CD14-positive monocyte (primary cell): ENCODE measurements at places on chromosomes 1 and 21.

DNA sequence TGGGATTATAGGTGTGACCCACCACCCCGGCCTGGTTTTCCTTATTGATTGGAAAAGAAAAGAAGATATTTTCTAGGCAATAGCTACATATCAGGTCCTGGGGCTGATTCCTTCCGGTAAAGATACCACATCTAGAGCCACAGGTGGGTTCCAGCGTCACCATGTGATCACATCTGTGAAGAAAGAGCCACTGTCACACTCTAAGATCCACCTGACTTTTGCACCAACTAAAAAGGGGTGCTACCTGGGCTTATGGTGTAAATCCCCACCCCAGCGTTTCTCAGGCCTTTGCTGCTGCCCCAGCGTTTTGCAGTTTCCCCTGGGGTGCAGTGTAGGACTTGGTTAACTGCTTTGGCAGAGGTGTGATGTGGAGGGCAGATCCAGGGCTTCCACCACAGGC lies 22.3 kb upstream of the PDE9A start:
- DNase-seq, result no peak

DNA sequence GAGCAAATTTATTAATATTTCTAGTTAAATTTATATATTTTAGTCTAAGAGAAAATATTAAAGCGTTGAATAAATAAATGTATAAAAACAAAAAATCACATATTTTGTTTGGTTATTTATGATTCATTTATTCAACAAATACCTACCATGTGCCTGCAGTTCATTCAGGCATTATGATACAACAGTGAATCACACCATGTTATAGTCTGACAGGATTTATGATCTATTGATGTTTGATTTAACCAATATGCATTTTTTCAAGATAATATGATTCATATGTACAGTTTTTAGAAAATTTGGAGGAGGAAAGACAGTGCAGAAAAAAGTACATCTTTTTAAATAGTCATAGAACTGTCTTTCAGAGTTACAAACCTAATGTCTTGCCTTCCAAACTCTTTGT lies 7.4 kb upstream of the TRIM58 start:
- DNase-seq, result no peak

GRCh38 chr1:4660917-4661594 lies 6.6 kb downstream of the AJAP1 start:
- no peak for DNase-seq

GRCh38 chr1:78286686-78287085 lies 204.1 kb upstream of the PTGFR start:
- no peak for DNase-seq

- no peak for DNase-seq
Observed at GRCh38 chr21:26587736-26588201, 14.7 kb upstream of the CYYR1 start.

DNA sequence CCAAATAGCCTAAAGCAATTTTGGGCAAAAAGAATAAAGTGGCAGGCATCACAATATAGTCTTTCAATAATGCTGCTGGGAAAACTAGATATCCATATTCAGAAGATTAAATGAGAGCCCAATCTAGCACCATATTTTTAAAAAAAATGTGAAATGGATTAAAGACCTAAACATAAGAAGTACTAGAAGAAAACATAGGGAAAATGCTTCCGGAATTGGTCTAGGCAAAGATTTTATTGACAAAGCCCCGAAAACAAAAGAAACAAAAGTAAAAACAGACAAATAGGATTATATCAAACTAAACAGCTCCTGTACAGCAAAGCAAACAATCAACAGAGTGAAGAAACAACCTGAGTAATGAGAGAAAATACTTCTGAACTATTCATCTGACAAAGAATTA lies 48.6 kb upstream of the KCNK1 start:
- DNase-seq, result no peak

- no peak for DNase-seq
Observed at GRCh38 chr1:15956150-15956549, 19.8 kb downstream of the ZBTB17 start.

GRCh38 chr1:7366955-7367665 lies 404.0 kb upstream of the VAMP3 start:
- DNase-seq, result no peak

DNA sequence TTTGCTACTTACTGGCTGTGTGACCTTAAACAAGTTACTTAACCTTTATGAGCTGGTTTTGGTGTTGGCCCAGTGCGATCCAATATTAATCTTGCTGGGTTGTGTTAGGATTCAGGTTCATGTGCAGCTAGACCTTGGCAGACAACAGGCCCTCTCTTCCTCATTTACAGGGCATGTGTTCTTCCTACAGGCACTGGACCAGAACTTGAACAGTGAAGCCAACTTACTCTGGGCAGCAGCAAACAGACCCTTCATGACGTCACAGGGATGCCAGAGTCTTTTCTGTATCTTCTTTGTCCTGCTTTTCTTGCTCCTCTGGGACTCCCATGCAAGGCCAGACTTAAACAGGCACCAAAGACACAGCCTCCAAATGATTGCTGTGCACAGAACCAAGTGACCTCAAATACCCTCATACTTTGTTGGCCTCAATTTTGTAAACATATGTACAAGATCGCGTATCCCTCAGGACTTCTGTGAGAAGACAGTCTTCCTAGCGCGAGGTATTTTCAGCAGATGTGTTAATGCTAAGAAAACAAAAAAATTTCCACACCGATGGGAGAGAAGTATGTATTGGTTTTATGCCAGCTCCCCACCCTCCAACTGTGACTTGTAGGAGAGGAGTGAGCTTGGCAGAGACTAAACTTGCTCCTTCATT lies 73.7 kb downstream of the URB2 start:
- no peak for DNase-seq

GRCh38 chr1:200288226-200288625 lies 121.6 kb downstream of the ZNF281 start:
- DNase-seq, result no peak

DNA sequence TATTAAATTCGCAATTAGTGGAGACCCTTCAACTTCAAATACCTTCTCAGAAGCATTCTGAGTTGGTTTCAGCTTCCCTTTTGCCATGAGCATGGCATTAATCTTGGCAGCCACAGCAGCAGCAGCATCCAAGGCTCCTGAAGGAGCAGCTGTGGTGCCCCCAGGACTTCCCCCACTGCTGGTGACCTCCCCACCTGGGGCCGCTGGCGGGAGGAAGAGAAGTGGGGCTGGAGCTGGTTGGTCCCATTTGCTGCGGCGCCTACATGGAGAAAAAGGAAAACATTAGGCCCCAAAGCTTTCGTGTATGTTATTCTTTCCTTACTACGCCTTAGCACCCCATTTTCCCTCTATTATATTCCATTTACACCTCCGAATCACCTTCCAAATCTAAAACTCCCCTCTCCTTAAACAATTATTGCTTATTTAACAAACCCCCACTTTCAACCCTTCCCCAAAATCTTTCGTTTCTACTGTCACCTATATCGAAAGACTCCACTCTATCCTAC lies 569 bp downstream of the KHDC4 start:
- no peak for DNase-seq

GRCh38 chr1:158310623-158311022 lies 20.7 kb downstream of the CD1B start:
- DNase-seq, result no peak

DNA sequence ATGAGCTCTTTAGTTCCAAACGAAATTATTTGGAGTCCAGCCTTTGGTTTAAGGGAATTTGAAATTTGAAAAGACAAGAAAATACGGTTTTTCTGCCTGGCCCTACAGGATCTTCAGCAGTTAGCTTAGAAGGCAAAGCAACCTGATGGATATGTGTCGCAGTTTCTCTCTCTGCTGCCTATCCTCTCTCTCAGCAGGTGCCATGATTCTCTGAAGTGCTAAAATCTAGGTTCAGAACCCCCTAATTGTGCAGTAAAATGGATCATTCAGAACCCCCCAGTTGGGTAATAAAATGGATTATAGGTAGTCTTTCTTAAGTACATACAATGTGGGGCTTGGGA lies 446 bp upstream of the DEPDC1 start:
- no peak for DNase-seq

- peak; percentile 60 for DNase-seq
Observed at GRCh38 chr1:84103197-84103992, 40.7 kb upstream of the PRKACB start.

- DNase-seq, result no peak
Observed at GRCh38 chr1:15432324-15432723, 5.9 kb upstream of the CTRC start.

- no peak for DNase-seq
Observed at GRCh38 chr1:68111519-68112436, 61.4 kb upstream of the DIRAS3 start.

GRCh38 chr1:88973520-88974137 lies 18.8 kb downstream of the KYAT3 start:
- DNase-seq, result peak; percentile 9

DNA sequence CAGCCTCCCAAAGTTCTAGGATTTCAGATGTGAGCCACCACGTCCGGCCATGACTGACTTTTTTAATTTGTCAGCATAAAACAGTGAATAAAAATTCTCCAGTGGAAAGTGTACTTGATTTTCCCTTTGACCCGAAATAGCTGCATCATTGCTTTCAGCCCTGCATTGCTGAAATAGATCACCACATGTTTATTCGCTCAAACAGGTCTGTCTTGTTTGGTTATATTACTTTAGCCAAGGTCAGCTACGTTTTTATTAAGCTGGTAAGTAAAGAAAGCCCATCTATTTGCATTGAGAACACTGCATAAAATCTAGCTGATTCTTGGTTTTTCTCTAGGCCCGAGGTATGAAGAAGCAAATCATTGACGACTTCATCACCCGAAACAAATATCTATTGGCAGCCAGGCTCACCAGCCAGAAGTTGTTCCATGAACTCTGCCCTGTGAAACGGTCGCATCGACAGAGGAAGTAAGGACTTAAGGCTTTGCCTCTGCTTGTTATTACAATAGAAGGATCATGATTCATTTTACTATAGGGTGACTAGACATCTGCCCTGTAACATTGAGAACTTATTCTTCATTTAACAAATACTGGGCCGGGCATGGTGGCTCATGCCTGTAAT lies 25.6 kb downstream of the AGMAT start:
- DNase-seq, result no peak

DNA sequence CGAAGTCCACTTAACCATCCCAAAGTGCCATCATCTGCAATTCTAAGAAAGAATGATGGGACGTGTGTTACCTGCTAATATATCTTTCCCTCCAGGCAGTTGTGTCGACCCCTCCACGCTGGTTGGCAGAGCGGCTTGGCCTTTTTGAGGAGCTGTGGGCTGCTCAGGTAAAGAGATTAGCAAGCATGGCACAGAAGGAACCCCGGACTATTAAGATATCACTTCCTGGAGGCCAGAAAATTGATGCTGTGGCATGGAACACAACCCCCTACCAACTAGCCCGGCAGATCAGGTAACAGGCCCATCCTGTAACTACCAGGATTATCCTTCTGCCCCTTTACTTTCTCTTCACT lies 520 bp downstream of the TARS2 start:
- no peak for DNase-seq

- no peak for DNase-seq
Observed at GRCh38 chr1:96771847-96772246, 50.3 kb downstream of the PTBP2 start.

DNA sequence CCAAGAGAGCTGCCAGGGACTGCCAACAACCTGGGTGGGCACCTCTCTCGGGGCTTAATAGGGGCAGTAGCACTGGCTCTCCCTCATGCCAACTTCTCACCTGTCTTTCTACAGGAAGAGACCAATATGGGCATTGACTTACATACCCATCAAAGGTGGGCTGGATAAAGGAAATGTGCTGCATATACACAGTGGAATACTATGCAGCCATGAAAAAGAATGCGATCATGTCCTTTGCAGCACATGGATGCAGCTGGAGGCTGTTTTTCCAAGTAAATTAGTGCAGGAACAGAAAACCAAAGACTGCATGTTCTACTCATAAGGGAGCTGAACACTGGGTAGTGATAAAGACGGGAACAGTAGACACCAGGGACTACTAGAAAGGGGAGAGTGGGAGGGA lies 172.5 kb downstream of the URB2 start:
- no peak for DNase-seq

GRCh38 chr1:197247465-197247864 lies 20.6 kb upstream of the CRB1 start:
- no peak for DNase-seq

- no peak for DNase-seq
Observed at GRCh38 chr21:43297989-43298388, 128.9 kb downstream of the SIK1 start.

- DNase-seq, result no peak
Observed at GRCh38 chr1:15757016-15757543, 1.5 kb upstream of the FBLIM1 start.

- DNase-seq, result peak; percentile 67
Observed at GRCh38 chr1:155006601-155007101, 4.0 kb downstream of the ZBTB7B start.

DNA sequence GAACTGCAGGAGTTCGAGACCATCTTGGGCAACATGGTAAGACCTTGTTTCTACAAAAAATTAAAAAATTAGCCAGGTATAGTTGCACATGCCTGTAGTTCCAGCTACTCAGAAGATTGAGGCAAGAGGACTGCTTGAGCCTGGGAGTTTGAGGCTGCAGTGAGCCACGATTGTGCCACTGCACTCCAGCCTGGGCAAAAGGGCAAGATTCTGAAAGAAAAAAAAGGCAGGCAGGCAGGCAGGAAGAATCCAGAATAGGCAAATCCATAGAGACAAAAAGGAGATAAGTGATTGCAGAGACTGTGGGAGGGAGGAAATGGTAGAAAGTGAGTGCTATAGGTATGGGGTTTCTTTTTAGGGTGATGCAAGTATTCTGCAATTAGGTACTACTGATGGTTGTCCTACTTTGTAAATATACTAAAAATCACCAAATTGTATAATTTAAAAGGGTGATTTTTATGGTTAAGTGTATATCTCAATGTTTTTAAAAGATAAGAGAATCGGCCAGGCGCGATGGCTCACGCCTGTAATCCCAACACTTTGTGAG lies 29.4 kb downstream of the ZZZ3 start:
- DNase-seq, result no peak

DNA sequence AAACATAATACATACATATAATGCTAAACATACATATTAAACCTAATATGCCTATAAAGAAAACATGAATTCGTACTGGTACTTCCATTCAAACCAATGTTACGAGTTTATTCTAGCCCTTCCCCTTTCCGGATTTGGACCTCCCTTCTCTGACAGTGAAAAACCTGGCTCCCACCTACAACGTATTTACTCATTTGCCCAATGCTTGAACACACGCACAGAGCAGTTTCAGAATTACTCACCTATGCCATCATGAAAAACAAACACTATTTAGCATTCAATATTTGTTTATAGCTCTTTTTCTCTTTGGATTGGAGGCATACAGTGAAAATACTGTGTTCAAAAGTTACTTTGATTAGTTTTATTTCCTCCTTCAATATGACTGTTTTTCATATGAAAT lies 204.4 kb downstream of the LMX1A start:
- DNase-seq, result no peak

- DNase-seq, result no peak
Observed at GRCh38 chr1:31424568-31424967, 11.6 kb downstream of the SERINC2 start.

DNA sequence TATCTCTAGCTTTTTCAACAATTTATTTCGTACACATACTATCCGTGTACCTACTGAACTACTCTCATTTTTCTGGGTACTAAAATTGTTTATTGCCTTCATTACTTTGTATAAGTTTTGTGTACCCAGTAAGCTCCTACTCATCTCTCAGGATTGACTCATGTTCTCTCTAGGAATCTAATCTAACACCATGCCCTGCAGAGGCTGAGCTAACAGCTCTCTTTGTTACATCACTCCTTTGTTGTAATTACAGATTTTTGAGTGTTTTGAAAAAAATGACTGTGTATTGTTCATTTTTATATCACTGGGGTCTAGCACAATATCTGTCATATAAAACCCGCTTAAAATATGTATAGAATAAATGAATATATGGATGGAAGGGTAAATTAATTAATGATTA lies 167.1 kb downstream of the ATP6V1G3 start:
- DNase-seq, result no peak
